Cardiac septum (tissue), 1 donor: ENCODE measurements at places on chromosomes 5 and 9. TPM values are rescaled to one million over a fixed set of nuclear protein-coding genes. Genes with fewer than 3 reads are reported as not detected.

Gene C1QTNF2
- total RNA-seq, result 1.3 TPM

Gene KCNN2
- 2.6 TPM for total RNA-seq

Gene PNPLA7
- 8.1 TPM for total RNA-seq

Gene ATOX1
- 61.4 TPM for total RNA-seq

Gene NEURL1B
- 19.7 TPM for total RNA-seq

Gene NUTM2G
- total RNA-seq, result not detected

Gene CCNJL
- 6.3 TPM for total RNA-seq

Gene SGCD
- 83.1 TPM for total RNA-seq

Gene TDRD7
- total RNA-seq, result 8.8 TPM

Gene ADRB2
- 2.6 TPM for total RNA-seq

Gene TAF1L
- total RNA-seq, result not detected

Gene JADE2
- total RNA-seq, result 25.7 TPM

Gene PTPRD
- total RNA-seq, result 13.0 TPM

Gene BTNL8
- total RNA-seq, result 0.43 TPM

Gene C6
- 25.8 TPM for total RNA-seq

Gene PGM5
- 191 TPM for total RNA-seq

Gene ADCY2
- 0.54 TPM for total RNA-seq

Gene PCDHA7
- not detected for total RNA-seq

Gene ADAMTS13
- total RNA-seq, result 3.3 TPM

Gene JMY
- total RNA-seq, result 10.3 TPM

Gene HTR1A
- total RNA-seq, result not detected

Gene ZNF879
- 3.9 TPM for total RNA-seq

Gene KCNMB1
- total RNA-seq, result 5.7 TPM

Gene LCN9
- total RNA-seq, result not detected

Gene SYK
- total RNA-seq, result 4.7 TPM

Gene BTNL3
- not detected for total RNA-seq

Gene REEP2
- 10.8 TPM for total RNA-seq

Gene ZSWIM6
- 6.7 TPM for total RNA-seq

Gene AKNA
- 4.5 TPM for total RNA-seq

Gene TMEM252
- not detected for total RNA-seq

Gene IGIP
- 15.9 TPM for total RNA-seq

Gene PCDHGA12
- total RNA-seq, result 10.3 TPM

Gene OGN
- total RNA-seq, result 15.2 TPM

Gene SPATA31A3
- total RNA-seq, result not detected

Gene SLC36A3
- not detected for total RNA-seq

Gene WNT8A
- total RNA-seq, result not detected

Gene BAG1
- 150 TPM for total RNA-seq

Gene ACER2
- 4.1 TPM for total RNA-seq

Gene PPP2R2B
- total RNA-seq, result 7.9 TPM

Gene PIP5K1B
- 27.1 TPM for total RNA-seq

Gene RAB14
- total RNA-seq, result 49.9 TPM

Gene NTRK2
- 3.7 TPM for total RNA-seq

Gene LCN15
- not detected for total RNA-seq

Gene CDHR2
- 0.51 TPM for total RNA-seq

Gene COX7C
- total RNA-seq, result 1,422 TPM

Gene CATSPER3
- 0.54 TPM for total RNA-seq

Gene IFNK
- total RNA-seq, result not detected

Gene DEPDC1B
- not detected for total RNA-seq

Gene DCP2
- total RNA-seq, result 21.8 TPM

Gene CEL
- 0.59 TPM for total RNA-seq
